ENCODE measurements at places on chromosomes 5 and 9.
A peak's percentile ranks its signal among the peaks of the same experiment; 100 is the strongest.

- peak; percentile 95 for DNase-seq
Observed at GRCh38 chr5:141349917-141350619, at the start of gene PCDHGB1. PCDHGB1 (plus strand) TSS chr5:141350099; CDS start chr5:141350261, 162 bp downstream.

DNA sequence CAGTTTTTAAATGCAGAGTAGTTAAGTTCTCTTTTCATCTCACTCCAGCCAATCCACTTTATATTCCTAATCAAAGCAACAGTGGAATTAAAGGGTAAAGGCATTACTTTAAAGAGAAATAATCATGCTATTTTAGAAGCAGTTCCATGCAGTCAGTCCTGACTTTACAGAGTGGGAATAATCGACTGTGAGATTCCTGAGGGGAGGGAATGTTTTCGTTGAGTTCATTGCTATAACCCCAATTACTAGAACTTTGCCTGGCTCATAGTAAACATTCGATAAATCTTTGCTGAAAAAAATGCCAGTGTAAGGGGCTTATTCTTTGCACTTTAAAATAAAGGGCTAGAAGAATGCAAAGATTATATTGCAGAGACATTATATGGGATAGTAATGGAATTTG lies 127.2 kb upstream of the ASTN2 start:
- DNase-seq, result no peak

GRCh38 chr9:84850830-84851392 lies 181.4 kb downstream of the NTRK2 start:
- DNase-seq, result no peak

DNA sequence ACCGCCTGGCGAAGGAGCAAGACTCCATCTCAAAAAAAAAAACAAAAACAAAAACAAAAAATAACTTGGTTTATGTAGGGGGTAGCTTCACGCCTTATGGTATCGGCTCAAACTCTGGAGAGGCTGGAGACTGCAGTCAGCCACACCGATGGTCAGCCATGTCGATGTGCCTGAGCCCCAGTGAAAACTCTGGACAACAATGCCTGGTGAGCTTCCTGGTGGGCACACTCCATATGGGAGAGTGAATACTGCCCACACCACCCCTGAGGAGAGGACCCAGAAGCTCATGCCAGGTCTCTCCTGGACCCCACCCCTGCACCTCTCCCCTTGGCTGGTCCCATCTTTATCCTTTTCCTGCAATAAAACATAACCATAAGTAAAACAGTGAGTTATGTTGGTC lies 19.6 kb downstream of the IPPK start:
- DNase-seq, result no peak

DNA sequence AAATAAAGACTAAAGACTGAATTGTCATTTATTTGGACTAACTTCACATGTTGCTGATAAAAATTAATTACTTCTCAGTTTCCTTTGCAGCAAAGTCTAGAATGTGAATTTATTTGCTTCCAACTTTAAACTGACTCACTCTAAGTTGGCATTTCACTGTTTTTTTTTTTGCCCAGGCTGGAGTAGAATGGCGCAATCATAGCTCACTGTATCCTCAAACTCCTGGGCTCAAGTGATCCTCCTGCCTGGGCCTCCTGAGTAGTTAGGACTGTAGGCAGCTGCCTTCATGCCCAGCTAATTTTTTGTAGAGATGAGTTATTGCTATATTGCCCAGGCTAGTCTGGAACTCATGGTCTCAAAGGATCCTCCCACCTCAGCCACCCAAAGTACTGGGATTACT lies 3.5 kb downstream of the CCNB1 start:
- DNase-seq, result no peak

DNA sequence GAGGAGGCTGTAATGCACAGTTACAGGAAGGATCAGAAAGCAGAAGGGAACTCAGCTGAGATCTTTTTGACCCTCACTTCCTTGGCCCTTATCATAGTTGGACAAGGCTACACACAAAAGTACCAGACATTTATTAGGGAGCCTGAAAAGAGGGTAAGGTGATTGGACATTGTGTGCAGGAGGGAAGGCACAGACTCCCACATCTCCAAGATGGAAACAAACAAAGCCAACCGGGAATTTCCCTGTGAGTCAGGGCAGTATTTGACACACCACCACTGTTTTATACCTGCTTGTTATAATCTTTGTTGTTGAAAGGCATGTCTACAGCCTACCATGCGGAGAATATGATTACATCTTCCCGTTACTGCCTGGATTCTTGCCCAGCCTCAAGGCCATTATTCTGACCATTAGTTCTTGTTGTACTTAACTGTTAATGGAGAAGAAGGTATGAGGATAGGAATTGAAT lies 3.0 kb upstream of the CCNG1 start:
- DNase-seq, result no peak

- DNase-seq, result no peak
Observed at GRCh38 chr9:120733190-120733589, 18.9 kb upstream of the MEGF9 start.

- DNase-seq, result no peak
Observed at GRCh38 chr5:126947146-126948010, 83.0 kb downstream of the MARCHF3 start.

GRCh38 chr9:69054989-69055388 lies 19.4 kb downstream of the FXN start:
- DNase-seq, result no peak

GRCh38 chr5:42506662-42507061 lies 83.4 kb downstream of the GHR start:
- no peak for DNase-seq

DNA sequence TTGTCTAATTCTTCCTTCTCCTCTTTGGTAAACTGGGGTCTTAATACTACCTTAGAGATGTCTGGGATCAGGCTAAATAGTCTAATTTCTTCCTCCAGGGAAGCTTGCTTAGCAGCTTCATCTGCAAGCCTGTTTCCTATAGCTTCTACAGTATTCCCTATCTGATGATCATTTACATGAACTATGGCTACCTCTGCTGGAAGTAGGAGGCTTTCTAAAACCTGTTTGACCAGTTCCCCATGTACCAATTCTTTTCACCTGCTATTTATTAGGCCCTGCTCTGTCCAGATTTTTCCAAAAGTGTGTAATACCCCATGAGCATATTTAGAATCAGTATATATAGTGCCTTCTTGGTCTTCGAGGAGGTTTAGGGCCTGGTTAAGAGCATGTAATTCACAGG lies 619.8 kb downstream of the HINT1 start:
- DNase-seq, result peak; percentile 18

DNA sequence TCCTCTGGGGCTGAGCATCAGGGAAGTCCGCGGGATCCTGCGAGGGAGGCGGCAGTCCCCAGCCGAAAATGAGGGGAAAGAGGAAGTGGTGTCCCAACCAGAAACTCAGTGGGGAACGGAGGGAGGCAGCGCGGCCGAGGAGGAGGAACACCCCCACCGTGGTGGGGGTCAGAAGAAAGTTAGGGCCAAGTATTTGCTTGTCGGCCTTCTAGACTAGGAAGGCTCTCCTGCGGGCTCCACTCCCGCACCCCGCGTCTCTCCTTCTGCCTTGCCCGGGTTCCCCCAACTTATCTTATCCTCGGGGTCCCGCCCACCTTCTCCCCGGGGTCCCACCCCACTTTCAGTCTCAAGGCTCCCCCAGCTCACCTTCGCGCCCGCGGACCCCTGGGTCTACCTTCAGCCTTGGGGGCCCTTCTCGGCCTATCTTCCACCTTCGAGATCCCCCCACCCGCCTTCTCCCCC lies 557 bp upstream of the PHF2 start:
- DNase-seq, result peak; percentile 58

- DNase-seq, result no peak
Observed at GRCh38 chr5:126513703-126514102, 81.3 kb downstream of the ALDH7A1 start.

DNA sequence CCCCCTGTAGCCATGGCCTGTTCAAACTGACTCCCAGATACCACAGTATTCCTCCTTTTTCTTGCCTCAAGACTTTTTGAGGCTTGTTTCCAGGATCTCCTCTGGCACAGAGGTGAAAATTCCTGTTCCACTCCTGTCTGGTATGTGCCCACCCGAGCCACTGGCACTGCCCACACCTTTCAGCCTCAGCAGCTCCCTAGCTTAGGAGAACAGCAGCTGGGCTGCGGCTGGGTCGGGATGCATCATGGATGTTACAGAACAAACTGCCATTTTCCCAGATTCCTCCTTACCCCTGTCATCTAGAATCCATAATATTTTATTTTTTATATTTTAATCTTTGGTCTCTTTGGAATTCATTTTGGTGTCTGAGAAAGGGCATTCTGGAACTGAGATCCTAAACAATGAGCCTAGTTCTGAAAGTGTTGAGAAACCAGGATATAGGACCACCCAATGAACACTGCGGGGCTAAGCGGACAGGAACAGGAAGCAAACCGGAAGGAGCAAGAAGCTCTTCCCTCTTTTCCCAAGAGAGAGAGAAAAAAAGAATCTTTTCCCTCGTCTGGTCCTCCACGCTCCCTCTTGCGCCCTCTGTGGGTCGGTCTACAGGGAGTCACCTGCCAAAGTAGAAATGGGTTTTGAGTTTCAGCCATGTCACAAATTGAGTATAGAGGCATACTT lies 12.5 kb downstream of the OR2S2 start:
- no peak for DNase-seq

DNA sequence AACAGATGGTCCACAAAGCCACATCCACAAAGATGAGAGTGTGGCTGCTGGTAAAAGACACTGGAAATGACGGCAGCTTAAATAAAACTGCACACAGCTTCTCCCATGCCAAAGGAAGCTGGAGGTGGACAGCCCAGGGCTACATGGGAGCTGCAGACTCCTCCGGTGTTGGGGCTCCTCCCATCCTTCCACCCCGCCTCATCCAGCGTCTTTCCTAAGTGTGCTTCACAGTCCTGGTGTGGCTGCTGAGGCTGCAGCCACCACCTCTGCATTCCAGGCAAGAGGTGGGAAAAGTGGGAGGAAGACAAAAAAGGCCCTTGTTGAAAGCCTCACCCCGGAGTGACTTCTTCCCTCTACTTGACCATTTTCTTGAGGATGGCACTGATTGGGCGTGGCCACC lies 37.0 kb upstream of the IRX4 start:
- DNase-seq, result no peak

- DNase-seq, result no peak
Observed at GRCh38 chr5:2184026-2184366, 301.3 kb upstream of the IRX4 start.

DNA sequence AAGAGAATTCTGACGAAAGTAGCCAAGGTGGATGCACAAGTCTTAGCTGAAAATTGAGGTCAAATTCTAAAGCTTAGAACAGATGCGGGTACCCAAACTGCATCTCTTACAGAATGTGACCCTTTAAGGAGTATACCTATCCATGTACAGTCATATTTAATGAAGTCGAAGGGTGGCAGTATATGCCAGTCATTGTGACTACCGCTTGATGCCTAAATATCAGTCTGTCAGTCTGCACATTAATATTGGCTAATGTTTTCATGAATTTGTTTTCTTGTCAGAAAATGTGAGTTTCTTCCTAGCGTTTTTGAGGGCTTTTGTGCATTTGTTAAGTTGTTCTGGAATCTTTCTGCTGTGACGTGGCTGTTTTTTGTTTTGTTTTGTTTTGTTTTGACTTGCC lies 264.5 kb upstream of the ELAVL2 start:
- DNase-seq, result peak; percentile 58

GRCh38 chr9:134966697-134967546 lies 49.2 kb upstream of the FCN1 start:
- no peak for DNase-seq

GRCh38 chr5:69075522-69076179 lies 18.2 kb upstream of the SLC30A5 start:
- no peak for DNase-seq

DNA sequence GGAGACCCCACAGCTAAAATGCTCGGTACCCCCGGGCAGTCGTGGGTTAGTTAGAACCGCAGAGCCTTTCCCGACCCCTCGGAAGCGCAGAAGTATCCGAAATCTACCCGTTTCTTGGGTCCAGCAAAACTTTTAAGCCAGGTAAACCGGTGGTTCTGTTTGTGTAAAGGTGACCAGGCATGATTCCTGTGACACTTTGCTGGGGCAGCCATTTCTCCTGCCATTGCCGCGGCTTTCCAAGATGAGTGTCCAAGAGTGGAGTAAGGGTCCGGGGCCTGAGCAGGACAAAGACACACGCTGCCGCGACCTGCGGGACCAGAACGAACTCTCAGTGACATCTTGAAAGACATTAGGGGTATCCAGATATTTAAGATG lies 655 bp downstream of the MARVELD2 start:
- peak; percentile 46 for DNase-seq

- no peak for DNase-seq
Observed at GRCh38 chr9:84937180-84937579, 267.7 kb downstream of the NTRK2 start.

- no peak for DNase-seq
Observed at GRCh38 chr9:35406183-35406959, 83.5 kb upstream of the RUSC2 start.

DNA sequence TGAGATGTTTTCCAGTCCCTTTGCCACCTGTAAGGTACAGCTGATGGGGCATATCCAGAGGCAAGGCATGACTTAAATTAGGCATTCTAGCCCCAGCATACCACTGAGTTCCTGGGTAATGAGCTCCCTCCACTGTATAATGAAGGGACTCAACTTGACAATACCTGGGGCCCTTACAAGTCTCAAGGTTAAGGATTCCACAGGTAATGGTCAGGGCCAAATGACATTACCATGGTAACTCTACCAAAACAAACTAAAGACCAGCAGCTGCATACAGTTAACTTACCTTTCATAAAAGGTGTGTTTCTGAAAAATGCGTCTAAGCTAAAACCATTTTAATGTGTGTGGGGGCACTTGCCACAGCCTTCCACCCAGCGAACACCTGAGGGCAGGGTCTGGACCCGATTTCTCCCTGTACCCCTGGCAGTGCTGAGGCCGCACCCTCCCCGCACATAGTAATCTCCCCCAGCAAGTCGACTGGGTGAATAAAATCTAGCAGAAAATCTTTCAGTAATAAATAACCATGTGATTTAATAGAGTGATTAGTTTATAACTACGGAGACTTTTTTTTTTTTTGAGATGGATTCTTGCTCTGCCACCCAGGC lies 24.2 kb downstream of the CCDC69 start:
- DNase-seq, result no peak

- no peak for DNase-seq
Observed at GRCh38 chr9:38176251-38176650, 107.2 kb upstream of the SHB start.

DNA sequence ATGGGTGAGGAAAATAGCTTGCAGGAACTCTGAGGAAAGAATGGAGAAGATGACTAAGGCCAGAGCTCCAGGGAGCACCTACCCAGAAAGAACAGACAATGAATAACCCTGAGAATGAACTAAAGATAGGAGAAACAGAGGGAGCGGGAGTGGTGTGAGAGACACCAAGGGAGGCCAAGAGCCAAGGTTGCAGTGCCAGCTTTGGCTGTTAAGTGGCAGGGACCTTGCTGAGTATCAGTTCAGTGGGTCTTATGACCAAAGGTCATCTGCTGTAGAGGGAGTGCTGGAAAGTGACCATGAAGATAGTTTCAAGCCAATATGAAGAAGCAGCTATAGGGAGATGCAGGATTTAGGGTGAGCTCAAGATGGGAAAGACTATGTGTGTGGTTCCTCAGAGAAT lies 16.7 kb downstream of the P4HA2 start:
- no peak for DNase-seq

- DNase-seq, result no peak
Observed at GRCh38 chr5:107218457-107219193, 452.1 kb downstream of the EFNA5 start.

GRCh38 chr5:45604092-45604491 lies 92.1 kb downstream of the HCN1 start:
- no peak for DNase-seq

Measured in T47D (cell line).